ENCODE measurements at places on chromosomes 3 and 15. TPM values are rescaled to one million over a fixed set of nuclear protein-coding genes. Genes with fewer than 3 reads are reported as not detected.

B3GALNT1 gene
- 88.3 TPM for total RNA-seq

CCR3 gene
- not detected for total RNA-seq

CASR gene
- total RNA-seq: 0.31 TPM

SMCO1 gene
- total RNA-seq: not detected

CPN2 gene
- total RNA-seq: not detected

CALML4 gene
- 8.1 TPM for total RNA-seq

Data from parietal lobe (tissue), 2 donors.